M059J (cell line): ENCODE measurements at places on chromosomes 1 and 21. TPM values are rescaled to one million over a fixed set of nuclear protein-coding genes. Genes with fewer than 3 reads are reported as not detected.

The RPTN gene
- not detected in 2 replicates for total RNA-seq

The ASTN1 gene
- total RNA-seq: 0.02 TPM in 1 of 2 replicates, not detected in the other

The TTC34 gene
- 0.05 and 0.07 TPM in 2 replicates for total RNA-seq

The FMO1 gene
- not detected in 2 replicates for total RNA-seq

The CFHR1 gene
- not detected in 2 replicates for total RNA-seq

The FAM72B gene
- 9.2 and 15.3 TPM in 2 replicates for total RNA-seq

The OR2L5 gene
- total RNA-seq: not detected in 2 replicates

DNA sequence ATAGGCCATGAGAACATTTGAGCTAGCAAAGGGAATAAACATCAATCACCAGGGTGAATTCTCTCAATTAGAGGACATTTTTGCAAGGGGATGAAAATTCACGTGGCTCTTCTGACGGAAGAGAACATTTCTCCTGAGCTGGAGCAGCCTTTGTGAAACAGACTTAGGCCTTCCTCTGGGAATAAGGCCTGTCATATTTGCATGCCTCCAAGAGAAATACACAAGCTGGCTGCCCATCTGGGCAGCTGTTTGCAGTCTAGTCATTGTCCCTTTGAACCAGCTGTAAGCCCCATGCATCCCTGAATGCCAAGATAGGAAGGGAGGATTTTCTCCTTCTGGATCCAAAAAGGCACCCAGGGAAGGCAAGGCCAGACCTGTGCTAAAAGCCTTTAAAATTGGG is 5.5 kb downstream of the LEMD1 start:
- DNase-seq: no peak

DNA sequence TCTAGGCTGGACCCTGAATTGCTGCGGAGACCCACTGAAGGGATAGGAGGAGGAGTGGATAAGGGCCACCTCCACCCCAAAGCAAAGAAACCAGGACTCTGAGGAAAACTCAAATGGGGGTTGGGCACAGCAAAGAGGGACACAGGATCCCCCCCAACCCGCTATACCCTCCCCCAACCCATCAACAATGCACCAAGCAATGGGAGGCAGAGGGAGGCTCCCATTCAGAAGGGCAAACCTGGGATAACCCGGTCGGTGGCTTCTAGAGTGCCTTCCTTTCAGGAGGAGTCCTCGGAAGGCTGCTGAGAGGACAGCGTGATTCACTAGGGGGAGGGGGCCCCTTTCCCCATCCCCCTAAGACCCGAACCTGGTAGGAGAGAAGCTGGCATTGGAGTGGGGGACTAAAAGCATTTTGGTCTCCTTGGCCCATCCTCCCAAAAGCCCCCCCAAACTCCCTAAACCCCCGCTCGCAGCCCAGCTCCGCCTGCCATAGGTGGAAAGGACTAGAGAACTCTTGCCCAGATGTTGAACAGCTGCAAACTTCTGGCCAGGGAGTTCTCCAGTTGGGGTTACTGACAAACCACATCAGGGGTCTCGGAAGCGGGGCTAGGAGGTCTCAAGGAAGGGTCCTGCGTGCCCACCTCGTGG is 1.3 kb downstream of the MEF2D start:
- no peak for DNase-seq

DNA sequence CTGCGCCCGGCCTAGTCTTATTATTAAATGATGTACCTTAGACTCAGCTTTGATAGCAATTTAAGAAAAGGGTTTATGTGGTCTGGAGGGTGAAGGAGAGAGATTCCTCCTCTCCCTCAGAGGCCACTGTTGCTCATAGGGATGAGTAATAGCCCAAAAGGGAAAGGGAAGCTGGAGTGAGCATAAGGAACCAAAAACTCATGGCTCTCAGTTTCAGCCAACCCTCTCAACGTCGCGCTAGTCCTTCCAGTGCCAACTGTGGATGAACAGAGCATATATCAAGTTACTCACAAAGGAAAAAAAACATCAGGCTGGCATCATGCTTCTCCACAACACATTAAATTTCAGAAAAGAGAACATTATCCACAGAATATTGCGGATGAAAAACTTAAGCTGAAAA is 8.3 kb upstream of the GPR89B start:
- DNase-seq: peak; percentile 20

DNA sequence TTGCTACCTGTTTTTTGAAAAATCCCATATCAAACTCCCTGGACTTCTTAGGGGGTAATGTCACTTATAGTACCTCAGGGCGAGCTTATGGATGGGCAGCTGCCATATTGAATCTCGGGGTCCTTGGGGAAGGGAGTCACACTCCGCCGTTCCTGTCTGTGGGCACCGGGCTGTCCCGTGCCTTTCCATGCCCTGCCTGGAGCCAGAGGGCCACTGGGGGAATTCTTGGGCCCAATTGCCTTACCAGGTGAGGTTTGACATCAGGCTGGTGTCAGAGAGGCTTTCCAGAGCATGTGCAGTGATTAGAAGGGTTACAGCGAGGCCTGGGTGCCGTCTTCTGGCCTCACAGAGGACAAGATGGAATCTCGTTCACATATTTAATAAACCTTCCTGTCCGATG is 28.8 kb downstream of the QSOX1 start:
- DNase-seq: no peak

DNA sequence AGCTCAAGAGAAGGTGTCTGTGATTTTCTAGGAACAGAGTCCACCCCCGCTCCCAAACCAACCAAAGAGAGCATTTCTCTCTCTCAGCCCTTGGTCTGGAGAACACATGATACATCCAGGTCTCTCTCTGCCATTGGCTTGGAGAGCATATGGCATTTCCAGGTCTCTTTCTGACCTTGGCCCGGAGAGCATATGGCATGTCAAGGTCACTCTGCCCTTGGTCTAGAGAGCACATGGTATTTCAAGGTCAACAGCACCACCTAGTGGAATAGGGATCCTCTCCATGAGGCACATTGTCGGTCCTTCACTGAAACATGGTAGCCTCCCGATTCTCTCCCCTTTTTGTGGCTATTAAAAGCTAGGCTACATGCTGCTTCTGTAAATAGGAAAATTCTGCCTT is 437.7 kb upstream of the OLFM3 start:
- peak; percentile 23 for DNase-seq

DNA sequence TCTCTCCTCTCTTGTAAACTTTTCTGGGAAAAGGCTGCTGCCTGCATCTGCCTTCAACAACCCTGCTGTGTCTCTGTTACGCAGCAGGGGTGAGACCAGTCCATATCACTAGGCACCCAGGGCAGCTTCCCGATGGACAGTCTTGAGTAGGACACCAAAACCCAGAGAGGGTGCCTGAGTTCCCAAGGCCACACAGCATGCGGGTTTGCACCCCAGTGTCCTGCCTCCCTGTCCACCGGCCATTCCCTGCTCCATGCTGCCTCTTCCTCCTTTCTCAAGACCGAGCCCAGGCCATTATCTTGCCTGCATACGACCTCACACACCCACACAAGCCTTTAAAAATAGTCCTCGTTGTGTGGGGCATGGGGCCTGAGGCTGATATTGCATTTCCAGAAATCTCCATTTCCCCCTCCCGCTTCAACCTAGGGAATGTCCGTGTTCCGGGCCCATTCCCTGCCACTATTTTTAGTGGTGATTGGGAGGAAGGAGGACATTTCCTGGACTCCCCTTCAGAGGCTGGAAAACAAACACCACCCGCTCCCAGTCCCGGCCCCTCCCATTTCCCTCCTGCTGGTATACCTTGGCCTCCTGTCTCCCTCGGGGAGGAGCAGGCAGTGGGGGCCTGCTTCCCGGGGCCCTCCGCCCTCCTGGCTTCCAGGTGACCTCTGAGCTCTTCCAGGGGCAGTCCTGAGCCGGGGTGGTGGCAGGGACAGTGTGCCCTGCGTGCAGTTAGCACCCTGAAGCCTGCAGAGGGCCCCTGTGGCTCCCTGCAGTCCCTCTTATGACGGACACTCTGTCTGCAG is 132.4 kb upstream of the TMEM51 start:
- DNase-seq: no peak

DNA sequence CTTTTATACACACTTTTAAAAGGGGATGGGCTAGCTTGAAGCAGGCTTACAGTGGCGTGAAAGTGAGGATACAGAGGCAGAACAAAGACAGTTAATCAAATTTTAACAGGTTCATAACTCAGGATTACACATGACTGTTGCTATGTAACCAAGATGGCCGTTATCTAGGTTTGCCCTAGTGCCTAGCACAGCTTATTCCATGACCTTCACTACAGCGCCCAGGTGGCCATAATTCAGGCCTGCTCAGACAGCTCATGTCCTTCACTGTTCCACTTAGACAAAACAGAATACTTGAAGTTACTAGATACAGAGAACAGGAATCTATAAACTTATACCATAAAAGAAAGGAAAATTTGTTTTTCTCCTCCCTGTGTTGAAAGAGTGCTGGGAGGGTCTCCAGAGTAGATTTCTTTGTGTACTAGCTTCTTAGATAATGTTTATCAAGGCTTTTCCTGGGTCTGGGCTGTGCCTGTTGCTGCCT is 6.2 kb upstream of the SPRR2F start:
- DNase-seq: no peak

DNA sequence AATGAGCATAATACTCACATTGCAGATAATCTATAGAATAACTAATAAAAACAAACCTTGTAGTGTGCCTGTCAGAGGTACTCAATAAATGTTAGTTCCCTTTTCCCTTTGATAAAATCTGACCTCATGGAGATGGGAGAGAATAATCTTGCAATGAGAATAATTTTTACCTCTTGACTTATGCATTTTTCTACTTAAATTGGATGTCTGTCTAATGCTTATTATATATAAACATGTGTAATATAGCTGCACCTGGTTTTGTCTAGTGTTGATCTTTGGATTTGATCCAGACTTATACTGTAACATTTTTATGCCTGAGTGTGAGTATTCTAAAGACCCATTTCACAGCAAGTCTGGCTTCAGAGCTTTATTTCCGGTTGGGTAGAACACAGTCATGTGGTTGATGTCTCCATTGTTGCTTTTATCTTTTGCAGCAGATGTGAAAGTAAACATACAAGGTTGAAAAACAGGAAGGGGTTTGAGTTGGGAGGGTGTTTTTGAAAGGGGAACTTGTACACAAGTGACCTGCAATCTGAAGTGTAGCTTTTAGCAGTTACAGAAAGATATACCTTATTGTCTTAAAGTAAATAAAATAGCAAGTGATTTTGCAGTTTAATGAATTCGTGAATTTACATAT is 12.4 kb downstream of the EPB41 start:
- no peak for DNase-seq

GRCh38 chr21:43814215-43815106 is 25.1 kb downstream of the RRP1 start:
- peak; percentile 36 for DNase-seq

DNA sequence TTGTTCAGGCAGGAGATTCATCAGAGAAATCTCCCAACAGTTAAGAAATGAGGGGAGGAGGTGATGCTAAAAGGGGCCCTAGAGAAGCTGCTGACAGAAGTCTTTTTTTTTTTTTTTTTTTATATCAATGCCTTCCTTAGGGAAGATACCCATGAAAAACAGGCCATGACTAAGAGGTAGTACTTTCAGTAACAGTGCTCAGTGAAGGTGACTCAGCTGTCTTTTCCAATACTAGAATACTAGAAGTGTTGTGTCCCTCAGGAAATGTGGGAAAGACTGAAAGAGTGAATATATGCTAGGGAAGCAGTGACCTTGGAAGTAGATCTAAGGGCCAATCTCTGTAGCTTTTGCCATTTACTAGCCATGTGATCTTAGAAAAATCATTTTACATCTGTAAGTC is 52.4 kb upstream of the SLFNL1 start:
- peak; percentile 69 for DNase-seq

- peak; percentile 34 for DNase-seq
Observed at GRCh38 chr1:222792744-222793143, 22.1 kb upstream of the DISP1 start.
